ENCODE measurements at places on chromosomes 4 and X.

DNA sequence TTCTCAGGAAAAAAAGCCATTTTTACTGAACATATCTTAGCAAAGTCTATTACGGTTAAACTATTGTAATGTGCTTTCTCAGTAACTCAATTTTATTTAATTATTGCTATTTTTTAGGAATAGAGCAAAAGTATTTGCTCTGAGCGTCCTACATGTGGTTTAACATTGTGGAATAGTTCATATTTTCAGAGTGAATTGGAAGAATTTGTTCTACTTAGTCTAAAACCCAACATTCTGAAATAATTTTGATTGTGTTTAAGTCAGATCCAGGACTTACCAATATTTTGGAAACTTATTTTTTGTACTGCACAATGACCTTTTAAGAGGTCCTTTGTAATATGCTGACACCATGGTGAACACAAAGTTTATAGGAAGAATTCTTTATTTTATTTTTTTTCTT, 27.2 kb downstream of the CXCL1 start:
- no peak for DNase-seq

GRCh38 chr4:80229128-80229527, 31.8 kb downstream of the PRDM8 start:
- DNase-seq: no peak

DNA sequence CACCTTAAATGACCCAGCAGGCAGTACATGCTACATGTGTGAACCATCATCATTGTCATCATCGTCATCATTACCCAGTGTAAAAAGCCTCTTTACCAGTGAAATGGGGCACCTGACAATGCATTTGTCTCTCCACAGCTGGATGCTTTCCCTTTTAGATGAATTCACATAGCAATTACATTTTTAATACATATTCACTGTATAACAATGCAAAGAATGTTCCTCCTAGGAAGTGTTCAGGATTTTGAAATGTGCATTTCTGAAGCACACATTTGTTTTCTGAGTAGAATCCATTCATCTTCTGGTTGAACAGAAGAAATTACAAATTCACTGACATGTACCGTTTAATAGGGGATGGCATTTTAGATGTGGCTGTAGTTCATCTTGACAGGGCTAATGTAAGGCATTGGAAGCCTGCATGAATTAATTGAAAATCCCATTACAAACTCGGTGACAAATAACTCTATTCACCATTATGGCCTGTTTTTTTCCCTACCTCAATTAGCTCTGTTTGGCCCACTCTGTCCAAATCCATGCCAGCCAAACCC, 111.1 kb downstream of the SH3RF1 start:
- DNase-seq: peak; percentile 44

DNA sequence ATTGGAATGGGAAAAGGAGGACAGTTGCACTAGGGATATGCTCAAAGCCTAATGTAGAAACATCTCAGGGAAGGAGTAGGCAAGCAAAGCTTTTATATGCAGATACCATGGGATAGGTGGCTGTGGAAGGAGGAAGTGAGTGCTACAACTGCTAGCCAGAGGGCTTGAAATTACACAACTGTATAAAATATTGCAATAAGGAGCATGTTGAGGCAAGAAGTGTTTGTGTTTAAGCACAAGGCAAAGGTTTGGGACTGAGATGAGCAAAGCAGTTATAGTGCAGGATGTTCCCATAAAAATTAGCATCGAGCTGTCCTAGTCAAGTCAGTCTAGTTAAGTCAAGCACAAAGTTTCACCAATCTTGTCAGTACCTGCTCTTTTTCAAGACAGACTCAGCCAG, 35.6 kb upstream of the DCAF8L1 start:
- no peak for DNase-seq

DNA sequence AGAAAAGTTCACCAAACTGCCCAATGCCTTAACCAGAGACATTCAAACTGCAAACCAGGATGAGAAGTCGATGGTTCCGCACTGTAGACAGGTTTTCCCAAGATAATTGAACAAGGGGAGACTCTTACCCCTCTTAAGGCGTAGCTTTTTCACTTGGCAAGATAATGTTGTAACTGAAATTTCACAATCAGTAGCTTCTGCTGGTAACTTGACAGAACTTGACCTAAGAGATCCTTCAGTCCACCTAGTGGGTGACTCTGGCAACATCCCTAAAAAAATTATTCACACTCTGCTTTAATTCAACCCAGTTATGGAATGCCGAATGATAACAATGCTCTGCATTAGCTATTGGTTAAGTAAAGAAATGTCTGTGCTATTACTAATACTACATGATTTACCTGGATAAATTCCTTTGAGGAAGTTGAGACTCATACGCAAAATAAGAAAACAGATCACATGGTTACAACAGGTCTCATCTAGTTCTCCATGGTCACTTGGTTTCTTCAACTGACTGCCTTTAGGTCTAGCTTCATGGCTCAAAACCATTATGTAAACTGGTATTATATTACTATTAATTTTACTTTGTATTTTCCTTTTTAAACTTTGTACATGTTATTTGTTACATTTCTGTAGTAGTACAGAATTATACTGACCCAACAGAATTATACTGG, 9.1 kb downstream of the ELF2 start:
- DNase-seq: peak; percentile 50

DNA sequence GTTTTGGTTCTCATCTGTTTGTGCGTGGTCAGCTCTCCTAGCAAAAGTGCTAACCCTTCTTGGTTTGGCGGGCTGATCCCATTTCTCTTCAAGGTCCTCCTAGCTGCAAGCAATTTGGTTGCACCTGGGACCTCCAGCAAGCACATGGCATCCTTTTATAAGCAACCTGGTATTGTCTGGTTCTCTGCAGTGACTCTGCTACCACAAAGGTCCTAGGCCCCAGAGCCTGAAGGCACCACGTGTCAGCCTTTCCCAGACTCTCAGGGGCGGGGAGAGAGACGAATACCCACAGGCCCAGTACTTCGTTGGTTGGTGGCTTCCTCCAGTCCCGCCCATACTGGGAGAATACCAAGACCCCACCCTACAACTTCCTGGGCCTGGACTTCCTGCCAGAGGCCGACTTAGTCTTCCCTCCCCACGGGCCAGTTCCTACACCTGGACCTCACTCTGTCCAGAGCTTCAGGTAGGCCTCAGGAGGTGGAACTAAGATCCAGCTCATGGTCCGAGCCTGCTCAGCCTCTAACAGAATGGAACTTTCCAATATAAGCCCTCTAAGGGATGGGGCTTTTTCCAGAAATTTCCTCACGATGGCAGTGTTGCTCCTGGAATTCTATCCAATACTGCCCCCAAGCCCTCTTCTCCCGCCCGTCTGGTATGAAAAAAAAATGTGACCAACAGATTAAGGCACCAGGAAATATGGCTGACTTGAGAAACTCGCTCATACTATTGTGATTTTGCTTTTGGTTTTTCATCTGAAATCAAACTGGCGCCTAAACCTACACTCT, 192.5 kb upstream of the STK26 start:
- peak; percentile 19 for DNase-seq

- no peak for DNase-seq
Observed at GRCh38 chrX:22141047-22141730, 109.1 kb downstream of the PHEX start.

- peak; percentile 50 for DNase-seq
Observed at GRCh38 chr4:16952462-16952871, 54.0 kb upstream of the LDB2 start.

- peak; percentile 84 for DNase-seq
Observed at GRCh38 chrX:3713225-3713936, at the start of gene PRKX. TSS of gene PRKX (minus strand) at chrX:3713649. CDS start at chrX:3713253, 396 bp downstream.

- DNase-seq: peak; percentile 8
Observed at GRCh38 chr4:122346036-122346435, 32.8 kb upstream of the ADAD1 start.

GRCh38 chr4:6753103-6753560, 29.4 kb upstream of the KIAA0232 start:
- DNase-seq: no peak
